ENCODE measurements at places on chromosomes 12 and 14. TPM values are rescaled to one million over a fixed set of nuclear protein-coding genes. Genes with fewer than 3 reads are reported as not detected.
A peak's percentile ranks its signal among the peaks of the same experiment; 100 is the strongest.

- no peak for DNase-seq
Measured at GRCh38 chr14:94175011-94175745, 1.1 kb downstream of the PPP4R4 start.

Gene POTEM
- polyA plus RNA-seq: not detected

- no peak for DNase-seq
Measured at GRCh38 chr14:60510951-60511599, 2.1 kb downstream of the SIX6 start.

- no peak for DNase-seq
Measured at GRCh38 chr14:105139831-105140239, 28.7 kb downstream of the JAG2 start.

Gene TBX3
- 78.6 TPM for polyA plus RNA-seq

Gene LHX5
- polyA plus RNA-seq: not detected

Gene KLRK1
- polyA plus RNA-seq: 1.8 TPM

GRCh38 chr14:100031506-100032281, 33.5 kb upstream of the EVL start:
- no peak for DNase-seq

DNA sequence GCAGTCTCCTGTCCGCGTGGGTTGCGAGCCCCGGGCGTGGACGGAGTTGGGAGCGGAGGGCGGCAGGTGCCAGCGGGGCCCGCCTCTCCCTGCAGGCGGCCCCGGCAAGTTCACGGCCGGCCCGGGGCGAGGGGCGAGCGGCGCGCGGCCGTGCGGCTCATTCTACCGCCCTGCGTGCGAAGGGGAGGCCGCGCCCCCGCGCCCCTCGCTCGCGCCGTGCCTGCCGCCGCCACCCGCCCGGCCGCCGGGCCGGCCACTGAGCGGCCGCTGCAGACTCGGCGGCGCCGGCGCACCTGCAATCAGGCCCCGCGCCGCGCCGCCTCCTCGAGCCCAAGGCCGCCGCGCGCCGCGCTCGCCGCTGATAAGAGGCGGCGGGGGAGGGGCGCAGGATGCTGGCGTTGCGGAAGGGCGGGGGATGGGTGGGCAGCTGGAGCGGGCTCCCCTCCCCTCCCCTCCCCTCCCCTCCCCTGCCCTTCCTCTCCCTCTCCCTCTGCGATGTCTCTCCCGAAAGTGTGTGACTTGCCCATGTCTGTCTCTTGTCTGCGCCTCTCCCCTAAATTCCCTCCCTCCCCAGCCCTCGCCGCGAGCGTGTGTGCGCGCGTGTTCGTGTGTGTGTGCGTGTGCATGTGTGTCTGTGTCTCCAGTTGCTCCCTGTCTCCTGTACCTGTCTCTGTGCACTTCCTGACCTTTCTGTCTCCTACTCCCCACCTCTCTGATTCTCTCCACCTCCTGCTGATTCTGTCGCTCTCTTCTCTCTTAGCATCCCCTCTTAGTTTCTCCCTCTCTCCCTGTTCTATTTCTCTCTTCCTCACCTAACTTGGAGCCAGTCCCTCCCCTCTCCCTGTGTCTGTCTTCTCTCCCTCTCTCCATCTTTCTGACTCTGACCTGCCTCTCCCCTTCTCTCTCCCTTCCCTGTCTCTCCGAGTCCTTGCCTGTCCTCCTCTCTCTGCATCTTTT, 768.1 kb upstream of the TBX3 start:
- DNase-seq: peak; percentile 68

DNA sequence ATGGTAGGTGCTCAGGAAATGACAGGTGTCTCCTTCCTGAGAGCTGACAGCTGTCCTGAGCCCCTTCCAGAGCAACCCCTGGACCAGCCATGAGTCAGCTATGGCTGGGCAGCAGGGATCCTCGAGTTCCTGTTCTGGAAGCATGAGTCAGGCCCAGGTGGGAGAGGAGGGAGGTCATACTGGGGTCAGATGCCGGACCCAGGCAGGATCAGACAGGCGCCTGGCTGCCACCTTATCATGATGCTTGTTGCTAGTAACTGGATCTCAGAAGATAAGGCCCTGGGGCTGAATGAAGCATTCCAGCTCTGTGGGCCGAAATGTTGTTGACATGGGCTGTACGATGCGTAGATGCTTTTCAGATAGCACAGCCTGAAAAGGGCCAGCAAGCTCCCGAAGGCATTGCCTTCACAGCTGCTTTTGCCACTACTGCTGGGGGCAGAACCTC, 17.4 kb upstream of the KRT7 start:
- DNase-seq: no peak

DNA sequence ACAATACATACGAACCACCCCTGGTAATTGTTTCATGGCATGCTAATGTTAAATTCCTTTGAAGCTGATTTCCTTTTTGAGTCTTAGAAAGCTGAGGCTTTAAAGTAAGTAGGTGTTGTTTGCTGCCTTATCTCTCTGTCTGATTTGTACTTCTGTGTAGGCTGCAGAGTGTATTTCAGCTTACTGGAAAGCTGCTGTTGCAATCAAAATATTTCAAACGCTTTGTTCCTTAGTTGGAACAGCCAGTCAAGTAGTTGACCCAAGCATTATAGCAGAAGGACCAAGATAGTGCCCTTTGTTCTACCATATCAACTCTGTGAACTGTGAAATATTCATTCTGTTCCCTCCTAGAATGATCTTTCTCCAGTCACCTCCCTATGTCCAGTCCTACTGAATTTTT, 3.1 kb downstream of the PKP2 start:
- DNase-seq: no peak

- DNase-seq: no peak
Measured at GRCh38 chr14:98176892-98177291, 1095.1 kb downstream of the BCL11B start.

GRCh38 chr12:10771132-10771733, 31.2 kb downstream of the TAS2R7 start:
- peak; percentile 10 for DNase-seq

GRCh38 chr14:21070083-21070609, at the start of gene ARHGEF40:
Gene ARHGEF40, plus strand, starts transcription at chr14:21070304. Its CDS starts 93 bp downstream, at chr14:21070397.
- peak; percentile 66 for DNase-seq

DNA sequence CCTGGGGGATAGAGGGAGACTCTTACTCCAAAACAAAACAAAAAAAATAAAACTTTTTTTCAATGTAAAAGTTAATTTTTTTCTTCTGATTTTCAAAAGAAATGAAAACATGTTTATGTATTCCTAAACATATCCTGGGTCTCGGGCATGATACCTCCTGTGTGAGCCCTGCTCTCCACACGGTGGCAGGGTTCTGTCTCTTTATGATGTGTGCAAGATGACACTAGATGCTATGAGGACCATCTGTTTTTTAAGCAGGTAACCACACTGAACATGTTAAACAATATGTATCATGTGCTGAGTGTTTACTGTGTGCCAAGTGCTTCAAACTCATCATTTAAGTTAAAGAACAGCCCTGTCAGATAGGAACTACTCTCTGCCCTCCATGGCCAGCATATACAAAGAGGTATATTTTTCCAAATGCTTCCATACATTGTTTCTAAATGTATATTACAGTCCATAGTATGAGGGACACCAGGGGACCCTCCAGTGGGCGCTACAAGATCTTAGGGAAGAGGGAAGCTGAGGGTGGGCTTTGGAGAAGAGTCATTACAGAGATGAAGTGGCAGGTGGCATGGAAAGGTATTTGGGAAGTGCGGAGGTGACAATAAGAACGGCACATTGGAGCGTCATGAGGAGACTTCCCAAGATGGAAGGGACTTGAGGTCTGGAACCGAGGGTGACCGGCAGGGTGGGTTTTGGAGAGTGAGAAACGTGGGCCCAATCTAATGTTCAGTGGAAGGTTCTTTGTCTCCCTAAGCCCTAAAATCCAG, 28.5 kb downstream of the FOS start:
- no peak for DNase-seq

Gene PRIMA1
- 1.5 TPM for polyA plus RNA-seq

DNA sequence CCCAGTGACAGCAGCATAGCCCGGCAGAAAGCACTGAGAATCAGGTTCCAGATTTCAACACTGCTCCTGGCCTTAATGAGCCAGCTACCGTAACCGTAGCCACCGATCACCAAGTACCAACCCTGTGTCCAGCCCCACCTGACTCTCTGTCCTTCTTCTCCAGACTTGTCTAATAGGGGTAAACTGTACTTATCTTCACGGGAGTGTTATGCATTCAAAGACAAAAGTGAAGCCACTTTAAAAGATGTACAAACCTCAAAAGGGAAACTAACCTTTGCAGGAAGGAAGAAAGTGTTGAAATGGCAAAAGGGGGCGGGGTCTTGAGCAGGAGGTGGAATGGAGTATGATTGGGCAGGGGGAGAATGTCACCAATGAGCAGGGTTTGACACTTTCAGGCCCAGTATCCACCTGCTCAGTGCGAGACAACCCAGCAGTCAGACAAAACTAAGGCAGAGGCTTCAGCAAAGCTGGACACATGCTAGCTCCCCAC, 226.1 kb downstream of the CHST11 start:
- no peak for DNase-seq

DNA sequence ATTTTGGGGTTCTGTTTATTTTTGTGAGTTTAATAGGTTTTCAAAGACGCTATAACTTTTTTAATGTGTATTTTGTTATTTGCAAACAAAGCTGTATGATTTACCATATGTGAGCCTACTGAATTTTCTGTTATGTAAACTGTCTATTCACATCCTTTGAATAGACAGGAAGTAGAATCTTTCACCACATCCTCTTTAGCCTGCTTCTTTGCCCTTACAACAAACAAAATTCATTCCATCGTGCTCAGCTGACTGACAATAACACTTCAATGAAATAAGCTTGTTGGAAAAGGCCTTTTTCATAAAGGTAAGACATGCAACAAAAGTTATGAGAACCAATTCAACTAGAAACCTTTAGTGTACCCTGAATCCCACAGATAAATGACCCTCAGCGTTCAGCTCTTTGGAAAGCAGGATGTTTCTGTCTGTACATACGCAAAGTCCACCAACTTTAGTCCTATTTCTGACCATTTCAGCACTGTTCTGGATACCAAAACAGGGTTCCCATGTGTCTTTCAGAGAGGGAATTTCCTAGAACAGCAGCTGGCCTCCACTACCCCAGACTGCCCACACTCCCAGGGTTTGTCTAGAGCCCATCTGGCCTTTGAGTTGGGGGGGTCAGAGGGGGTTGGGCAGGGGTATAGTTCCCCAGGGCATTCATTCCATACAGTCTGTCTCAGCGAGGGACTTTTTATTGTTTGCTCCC, 71.3 kb downstream of the DUSP6 start:
- no peak for DNase-seq

Gene GLIPR1L1
- 0.43 TPM for polyA plus RNA-seq

DNA sequence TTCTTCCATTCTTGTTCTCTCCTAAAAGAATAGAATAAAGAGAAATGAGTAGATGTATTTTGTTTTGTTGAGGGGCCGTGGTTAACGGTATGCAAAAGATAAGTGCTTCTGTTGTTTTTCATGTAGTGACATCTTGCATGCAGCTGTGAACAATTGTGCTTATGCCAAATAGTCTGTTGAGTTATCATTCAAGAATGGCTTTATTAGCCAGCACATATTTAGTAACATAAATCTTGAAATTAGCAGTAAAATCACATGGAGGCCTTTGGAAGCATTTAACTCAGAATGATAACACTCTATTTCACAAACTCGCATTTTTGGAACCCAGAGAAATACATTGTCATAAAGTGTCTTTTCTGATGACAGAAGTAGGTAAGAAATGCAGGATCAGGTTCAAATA, 1772.0 kb upstream of the FLRT2 start:
- DNase-seq: no peak

DNA sequence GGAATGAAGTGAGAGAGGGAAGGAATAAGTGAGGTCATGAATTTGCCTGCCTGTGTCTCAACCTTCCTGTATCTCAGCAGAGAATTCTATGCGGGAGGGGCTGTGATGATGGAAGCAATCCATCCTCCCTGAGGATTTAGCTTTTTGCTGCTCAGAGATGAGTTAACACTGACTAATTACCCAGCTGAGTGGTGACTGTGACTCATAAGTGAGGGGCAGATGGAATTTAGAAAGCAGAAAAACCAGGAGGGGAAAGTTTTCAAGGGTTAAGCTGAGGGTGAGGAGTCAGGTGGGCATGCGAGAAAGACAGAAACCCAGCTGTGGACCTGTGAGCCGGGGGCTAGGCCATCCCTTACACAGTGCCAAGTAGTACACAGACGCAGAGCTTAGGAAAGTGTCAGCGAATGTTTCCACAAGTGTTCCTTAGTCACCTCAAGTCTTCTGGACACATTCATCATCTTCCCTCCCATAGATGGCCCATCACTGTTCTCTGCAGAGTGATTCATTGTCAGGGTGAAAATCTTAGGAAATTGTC, 277.9 kb downstream of the IPO8 start:
- DNase-seq: no peak

DNA sequence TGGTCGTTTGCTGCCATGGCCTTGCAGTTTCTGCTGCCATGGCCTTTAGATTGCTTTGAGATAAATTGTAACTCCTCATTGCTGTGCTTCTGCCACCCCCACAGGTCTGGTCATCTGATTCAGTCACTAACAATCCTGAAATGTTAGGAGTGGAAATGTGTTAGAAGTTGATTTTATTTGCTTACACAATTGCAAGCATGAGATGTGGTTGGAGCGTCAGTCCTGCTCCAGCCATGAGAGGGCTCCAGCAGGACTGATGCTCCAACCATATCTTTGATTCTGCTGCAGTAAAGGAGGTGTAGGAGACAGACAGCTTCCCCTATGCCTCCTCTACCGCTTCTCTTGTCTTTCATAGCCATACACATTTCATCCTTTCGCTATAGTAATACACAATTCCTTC, 226.8 kb upstream of the RGS6 start:
- DNase-seq: no peak

GRCh38 chr12:131466306-131466705, 244.6 kb upstream of the SFSWAP start:
- no peak for DNase-seq

DNA sequence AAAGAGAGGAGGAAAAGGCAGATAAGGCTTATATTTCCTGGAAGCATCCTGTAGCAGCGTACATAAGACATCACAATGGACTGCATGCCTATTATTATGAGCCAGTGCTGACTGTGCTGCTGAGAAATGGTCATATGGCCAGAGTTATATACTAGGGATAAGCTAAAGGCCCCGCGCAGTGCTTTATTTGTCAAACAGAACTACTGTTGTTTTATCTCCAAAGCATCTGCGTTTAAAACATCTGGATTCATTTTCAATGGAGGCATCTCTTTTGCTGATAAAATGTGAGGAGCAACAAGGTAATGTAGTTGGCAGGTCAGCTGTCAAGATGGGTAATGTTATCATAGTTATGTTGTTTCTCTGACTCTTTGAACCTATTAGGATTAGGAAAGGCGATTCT, 28.0 kb upstream of the LMNTD1 start:
- DNase-seq: no peak

DNA sequence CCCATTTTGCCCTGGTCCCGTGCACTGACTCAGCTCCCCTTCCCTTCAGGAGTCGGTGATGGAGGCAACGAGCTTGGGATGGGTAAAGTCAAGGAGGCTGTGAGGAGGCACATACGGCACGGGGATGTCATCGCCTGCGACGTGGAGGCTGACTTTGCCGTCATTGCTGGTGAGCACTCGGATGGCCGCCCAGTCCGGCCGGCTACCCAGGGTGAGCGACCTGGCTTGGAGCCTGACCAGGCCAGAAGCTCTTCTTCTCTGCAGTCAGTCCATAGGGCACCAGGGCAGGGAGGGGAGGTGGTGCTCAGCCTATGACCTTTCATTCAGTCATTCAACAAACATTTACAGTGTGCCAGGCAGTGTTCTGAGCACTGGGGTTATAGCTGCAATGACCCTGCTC, 39.8 kb downstream of the GPR68 start:
- no peak for DNase-seq
